LHCN-M2 (cell line): ENCODE measurements at places on chromosomes 5 and 9. TPM values are rescaled to one million over a fixed set of nuclear protein-coding genes. Genes with fewer than 3 reads are reported as not detected.
A peak's percentile ranks its signal among the peaks of the same experiment; 100 is the strongest.

GRCh38 chr9:136370687-136371532, 2.6 kb downstream of the CARD9 start:
- DNase-seq = no peak

DNA sequence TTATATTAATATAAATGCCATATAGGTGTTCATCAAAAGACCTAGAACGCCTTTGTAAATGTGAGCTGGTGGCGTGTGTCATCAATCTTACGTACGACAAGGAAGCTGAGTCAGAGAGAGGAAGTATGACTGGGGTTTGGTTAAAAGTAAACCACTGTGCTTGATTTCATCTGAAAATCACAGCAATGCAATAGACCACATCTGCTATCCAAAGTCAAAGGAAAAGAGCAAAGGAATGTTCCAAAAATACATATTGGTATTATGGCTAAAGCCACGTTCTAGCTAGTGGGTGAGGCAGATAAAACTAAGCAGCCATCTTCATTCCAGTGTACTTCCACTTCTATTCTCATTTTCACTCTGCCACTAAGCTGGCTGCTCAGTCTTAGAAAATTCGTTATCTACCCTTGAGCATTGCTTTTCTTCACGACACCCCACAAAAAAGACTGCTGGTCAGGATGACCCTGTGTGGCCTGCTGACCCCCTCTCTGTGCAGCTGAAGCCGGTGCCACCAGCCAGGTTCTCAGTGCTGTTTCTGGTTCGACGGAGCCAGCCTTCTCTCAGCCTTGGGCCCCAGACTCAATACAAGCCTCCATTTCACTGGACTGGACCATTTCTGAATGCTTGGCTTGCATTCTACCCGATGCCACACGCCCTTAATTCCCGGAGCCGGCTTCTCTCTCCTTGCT, 23.8 kb downstream of the SHC3 start:
- peak; percentile 82 for DNase-seq

DNA sequence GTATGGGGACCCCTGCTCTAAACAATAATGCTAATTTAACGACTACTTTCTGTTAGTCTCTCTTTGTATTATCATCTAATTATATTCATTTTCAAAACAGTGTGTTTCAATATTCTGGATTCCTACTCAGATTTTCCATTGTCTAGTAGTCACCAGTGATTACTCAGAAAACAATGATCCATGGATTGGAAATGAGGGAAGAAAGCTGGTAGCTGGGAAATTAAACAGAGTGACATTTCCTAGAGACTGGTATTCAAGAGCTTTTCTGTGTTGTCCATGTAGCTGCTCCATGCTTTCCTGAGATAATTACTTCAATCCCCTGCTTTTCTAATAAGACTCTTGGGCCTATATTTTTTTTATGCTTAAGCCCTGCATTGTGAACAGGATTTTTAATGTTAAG, 1862.1 kb upstream of the C9orf72 start:
- no peak for DNase-seq

Gene IL31RA
- 0.90 and 1.4 TPM in 2 replicates for total RNA-seq

Gene HMMR
- 110 and 127 TPM in 2 replicates for total RNA-seq

DNA sequence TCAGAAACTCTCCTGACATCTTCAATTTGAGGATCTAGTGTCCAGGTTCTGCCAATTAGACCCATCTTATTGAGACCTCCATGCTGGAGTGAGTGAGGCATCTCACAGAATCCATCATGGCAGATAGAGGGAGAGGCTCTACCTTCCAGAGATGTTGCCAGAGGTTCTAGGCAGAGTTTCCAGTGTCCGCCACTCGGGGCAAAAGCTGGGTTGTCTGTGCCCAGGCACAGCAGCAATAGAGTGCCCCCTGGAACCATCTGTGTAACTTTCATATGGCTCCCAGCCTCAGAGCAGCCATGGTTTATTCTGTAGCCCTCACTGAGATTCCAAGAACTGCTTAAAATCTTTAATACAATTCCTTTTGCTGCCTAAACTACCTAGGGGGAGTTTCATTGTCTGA, 16.6 kb upstream of the CCDC112 start:
- DNase-seq = no peak

DNA sequence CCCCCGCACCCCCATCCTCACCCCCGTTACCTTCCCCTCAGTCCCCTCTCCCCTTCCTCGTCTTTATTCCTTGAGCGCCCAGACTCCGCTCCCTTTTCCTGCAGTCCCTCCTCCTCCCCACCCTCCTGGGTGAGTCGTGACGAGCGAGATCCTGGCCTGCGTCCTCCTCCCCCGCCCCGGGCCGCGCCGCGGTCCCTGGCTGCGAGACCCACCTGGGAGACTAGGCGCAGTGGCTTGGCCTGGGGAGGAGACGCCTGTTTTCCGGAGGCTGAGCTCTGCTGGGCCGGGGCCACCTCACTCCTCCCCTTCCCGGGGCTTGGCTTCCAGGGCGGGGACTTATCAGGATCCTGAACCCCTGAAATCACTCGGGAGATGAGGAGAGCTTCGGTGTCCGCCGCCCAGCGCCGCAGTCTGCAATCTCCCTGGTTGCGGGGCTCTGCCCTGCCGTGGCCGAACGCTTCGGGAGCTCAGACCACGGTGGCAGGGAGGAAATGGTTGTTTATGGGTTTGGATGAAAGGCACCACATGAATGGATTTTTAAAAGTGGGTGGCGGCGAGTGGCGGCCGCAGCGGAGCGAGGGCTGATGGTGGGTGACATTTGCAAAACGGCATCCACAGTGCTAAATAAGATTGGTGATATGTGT, 984 bp downstream of the STXBP1 start:
- peak; percentile 73 for DNase-seq

- DNase-seq = no peak
Measured at GRCh38 chr5:96087939-96088338, 126.3 kb upstream of the ELL2 start.

DNA sequence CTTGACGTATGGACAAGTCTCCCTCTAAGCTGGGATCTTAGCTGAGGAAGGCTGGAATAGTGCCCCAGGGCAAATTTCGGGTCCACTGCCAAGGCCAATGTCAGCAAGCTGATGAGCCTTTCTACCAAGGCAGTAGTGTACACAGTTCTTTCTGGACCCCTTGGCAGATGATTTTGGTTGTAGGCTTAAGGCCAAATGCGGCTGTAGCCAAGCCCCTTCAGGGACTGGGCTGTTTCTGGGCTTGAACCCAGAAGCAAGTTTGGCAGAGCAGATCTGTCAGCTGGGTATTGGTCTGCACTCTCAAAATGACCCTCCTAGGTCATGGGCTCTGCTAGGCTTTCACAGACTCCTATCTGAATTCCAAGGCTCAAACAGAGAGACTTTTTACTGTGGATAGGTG, 121.6 kb downstream of the ADAMTSL1 start:
- no peak for DNase-seq

Gene SNCAIP
- not detected in 2 replicates for total RNA-seq

Gene OSMR
- total RNA-seq = 20.2 and 28.1 TPM in 2 replicates

Gene HK3
- total RNA-seq = not detected in 2 replicates

DNA sequence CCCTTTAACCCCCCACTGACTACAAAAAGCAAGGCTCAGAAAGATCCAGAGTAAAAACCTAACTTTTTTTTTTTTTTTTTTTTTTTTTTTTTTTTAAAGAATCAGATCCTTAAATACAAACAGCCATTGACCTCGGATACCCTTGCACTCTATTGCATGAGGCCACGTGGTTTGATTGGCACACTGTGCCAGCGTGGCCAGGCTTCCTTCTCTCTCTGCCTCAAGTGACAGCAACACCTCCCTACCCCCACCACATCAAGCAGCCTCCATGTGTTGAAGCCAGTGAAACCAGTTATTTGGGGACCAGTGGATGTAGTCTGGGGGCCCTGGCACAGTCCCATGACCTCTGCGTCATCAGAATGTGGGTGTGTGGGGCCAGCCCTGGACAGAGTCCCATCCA, 71.4 kb downstream of the OTULIN start:
- DNase-seq = no peak
